ENCODE measurements at places on chromosomes 1 and 21.

- DNase-seq, result no peak
These were observed 28.6 kb downstream of the AGPAT3 start for GRCh38 chr21:43893536-43894205.

DNA sequence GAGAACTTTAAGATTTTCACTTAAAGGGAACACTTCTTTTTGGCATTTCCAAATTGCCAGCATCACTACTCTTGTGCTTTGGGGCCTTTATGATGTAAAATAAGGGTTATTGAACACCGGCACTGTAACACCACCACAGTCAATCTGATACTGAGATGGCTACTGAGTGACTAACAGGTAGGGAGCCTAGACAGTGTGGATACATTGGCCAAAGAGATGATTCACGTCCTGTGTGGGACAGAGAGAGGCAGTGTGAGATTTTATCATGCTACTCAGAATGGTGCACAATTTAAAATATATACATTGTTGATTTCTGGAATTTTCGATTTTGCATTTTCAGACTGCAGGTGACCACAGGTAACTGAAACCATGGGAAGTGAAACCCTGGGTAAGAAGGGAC lies 261.6 kb downstream of the SPATA17 start:
- DNase-seq, result no peak

DNA sequence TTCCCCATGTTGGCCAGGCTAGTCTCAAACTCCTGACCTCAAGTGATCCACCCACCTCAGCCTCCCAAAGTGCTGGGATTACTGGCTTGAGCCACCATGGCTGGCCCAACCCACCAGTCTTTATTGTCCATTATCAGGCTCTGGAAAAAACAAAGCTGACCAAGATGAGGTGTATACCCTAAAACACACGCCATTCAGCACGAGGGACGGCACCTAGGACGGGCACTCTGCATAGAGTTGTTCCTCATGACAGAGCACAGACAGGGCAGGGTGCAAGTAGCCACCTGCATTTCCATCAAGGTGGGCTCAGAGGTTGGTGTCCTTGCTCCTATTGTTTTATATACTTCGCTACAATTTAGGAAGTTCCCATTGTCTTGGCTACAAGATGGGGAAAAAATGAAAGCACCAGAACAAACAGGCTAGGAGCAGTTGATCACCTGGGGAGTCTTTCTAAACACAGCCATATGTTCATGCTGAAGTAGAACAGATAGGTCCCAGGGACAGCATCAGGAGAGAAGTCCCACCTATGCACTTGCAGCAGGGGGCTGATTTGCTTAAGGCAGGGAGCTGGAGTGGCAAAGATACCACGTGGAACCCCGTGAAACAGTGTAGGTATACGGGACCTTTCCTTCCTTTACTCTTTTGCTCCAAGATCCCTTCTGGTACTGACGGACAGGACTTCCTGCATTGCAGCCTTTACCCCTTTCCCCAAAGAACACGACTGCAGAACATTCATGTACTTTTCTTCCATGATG lies 4.5 kb downstream of the KRTCAP2 start:
- no peak for DNase-seq

DNA sequence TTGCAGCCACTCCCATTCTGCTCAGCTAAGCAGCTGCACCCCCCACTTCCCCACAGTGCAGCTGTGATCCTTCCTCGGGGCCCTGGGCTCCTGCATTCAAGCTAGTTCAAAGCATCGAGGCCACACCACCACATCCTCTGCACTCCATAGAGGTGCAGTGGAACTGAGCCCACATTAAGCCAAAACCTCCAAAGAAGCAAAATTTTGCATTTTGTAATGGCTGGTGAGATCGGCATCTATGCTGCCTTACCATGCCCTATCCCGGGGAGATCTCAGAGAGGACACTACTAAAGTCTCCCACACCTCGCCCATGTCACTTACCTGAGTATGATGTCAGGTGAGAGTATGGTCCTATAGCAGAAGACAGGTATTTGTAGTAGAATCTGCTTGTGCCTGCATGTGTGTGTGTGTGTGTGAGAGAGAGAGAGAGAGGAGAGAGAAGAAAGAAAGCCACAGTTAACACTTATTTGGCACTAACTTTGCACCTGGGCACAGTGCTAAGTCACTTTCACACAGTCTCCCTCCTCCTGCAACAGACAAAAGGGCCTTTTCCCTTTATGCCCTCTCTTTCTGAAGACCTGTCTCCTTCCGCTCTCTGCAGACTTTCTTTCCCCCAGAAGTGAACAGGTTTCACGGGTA lies 89.8 kb downstream of the KIF14 start:
- DNase-seq, result no peak

- no peak for DNase-seq
These were observed 241.1 kb downstream of the PDE4B start for GRCh38 chr1:66033781-66034180.

GRCh38 chr1:160340866-160341265 lies 2.2 kb downstream of the COPA start:
- no peak for DNase-seq

DNA sequence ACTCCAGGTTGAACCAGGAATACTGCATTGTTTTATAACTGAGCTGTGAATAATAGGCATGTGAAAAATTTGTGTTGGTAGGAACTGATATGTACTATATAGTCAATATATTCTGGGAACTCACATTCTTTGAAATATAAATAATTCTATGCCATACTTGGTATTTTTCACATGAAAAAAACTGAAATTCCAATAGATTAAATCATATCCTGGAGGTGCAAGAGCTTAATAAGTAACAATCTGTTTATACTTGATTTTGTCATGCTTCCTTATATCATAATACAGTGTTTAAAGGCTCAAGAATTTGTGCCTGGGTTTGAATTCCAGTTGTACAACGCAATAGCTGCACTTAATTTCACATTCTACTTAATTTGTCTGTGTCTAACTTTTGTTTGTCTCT lies 387.0 kb downstream of the USP25 start:
- DNase-seq, result peak; percentile 73

- DNase-seq, result no peak
These were observed 320 bp downstream of the C1orf174 start for GRCh38 chr1:3899754-3900149.

- no peak for DNase-seq
These were observed 29.7 kb downstream of the OLFML3 start for GRCh38 chr1:114008993-114009392.

- no peak for DNase-seq
These were observed 6.5 kb upstream of the C2CD4D start for GRCh38 chr1:151846062-151846568.

GRCh38 chr1:94132111-94132510 lies 11.2 kb upstream of the ABCA4 start:
- DNase-seq, result no peak

GRCh38 chr21:20040768-20041167 lies 957.4 kb upstream of the NCAM2 start:
- no peak for DNase-seq

GRCh38 chr1:151187205-151187604 lies 2.8 kb downstream of the VPS72 start:
- DNase-seq, result no peak

GRCh38 chr21:41402231-41402630 lies 23.8 kb upstream of the MX1 start:
- no peak for DNase-seq

DNA sequence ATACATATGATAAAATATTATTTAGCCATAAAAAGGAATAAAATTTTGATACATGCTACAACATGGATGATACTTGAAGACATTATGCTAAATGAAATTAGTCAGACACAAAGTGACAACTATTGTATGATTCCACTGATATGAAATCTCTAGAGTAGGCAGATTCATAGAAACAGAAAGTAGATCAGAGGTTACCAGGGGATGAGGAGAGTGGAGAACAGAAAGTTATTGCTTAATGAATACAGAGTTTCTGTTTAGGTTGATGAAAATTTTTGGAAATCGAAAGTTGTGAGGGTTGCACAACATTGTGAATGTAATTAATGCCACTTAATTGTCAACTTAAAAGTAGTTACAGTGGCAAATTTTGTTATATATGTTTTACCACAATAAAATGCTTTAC lies 315.7 kb upstream of the USP25 start:
- no peak for DNase-seq

DNA sequence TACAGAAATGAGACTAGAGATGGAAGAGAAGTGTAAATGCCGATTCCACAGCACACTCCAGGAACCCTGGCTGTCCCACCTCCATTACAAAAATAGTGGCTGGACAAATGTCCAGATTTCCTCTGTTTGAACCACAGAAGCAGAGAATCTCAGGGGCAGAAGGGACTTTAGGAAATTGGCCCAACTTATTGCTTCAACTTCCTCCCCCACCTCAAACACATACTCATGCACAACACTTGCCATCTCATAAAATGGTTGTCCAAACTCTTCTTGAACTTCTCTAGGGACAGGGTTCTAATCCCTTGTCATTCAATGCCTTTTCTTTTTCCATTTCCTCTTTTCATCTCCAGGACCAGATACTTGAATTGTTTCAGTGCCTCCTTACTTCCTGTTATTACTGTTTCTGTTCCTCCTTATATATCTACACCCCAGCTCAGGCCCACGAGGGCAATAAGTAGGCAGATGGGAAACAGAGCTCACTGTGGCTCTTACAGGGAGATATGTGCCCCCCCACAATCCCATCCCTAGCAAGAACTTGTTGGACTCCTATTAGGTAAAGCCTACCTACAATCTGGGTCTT lies 8.5 kb upstream of the B4GALT3 start:
- DNase-seq, result no peak

- DNase-seq, result no peak
These were observed 5.8 kb upstream of the PHC2 start for GRCh38 chr1:33436557-33437285.

DNA sequence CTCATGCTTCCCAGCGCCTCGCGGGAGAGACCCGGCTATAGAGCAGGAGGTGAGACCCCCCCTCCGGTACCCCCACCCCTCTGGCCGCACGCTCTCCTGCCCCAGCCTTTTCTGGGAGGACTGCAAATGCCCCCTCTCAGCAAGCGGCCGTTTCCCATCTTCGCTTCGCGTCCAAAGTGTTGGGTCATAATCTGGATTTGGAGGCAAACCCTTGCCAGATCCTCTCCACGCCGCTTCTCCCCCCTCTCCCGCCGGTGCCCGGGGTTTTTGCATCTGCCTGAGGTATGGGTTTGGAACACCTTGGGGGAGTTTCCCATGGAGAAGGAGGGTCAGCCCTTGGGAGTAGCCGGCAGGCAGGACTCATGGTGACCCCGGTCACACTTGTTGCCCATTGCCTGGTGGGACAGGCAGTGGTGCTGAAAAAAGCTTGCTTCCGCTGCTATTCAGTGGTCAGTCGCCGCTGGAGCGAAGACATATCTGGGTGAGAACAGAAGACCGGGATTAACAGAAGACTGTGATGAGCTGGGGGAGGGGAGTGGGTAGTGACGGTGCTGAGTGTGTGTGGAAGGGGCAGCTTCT lies 935 bp downstream of the KCNK2 start:
- DNase-seq, result peak; percentile 23

DNA sequence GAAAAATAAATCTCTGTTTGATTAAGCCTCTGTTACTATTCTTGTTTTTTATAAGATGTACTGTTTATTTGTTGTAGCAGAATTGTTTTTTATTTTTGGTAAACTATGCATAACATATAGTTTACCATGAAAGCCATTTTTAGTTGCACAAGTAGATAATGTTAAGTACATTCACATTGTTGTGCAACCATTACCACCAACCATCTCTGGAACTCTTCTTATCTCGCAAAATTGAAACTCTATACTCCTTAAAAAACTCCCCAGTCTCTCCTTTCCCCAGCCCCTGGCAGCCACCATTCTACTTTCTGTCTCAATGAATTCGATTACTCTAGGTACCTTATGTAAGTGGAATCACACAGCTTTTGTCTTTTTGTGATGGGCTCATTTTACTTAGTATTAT lies 27.4 kb upstream of the UHMK1 start:
- DNase-seq, result no peak

- DNase-seq, result no peak
These were observed 613.0 kb downstream of the NPHP4 start for GRCh38 chr1:5379176-5379759.

DNA sequence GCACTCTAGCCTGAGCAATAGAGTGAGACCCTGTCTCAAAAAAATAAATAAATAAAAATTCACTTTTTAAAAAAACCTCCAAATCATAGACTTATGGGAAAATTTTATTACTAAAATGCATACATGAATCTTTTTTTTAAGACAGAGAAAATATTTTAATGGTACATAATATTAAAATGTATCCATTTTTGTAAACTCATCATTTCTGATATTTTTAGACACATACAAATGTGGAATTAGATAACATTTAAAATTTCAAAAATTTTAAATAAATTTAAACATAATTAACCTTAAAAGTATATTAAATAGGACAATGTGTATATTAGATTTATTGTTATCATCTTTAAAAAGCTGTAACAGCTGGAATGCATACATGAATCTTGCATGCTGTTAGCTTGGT lies 33.9 kb downstream of the SMAP2 start:
- no peak for DNase-seq

DNA sequence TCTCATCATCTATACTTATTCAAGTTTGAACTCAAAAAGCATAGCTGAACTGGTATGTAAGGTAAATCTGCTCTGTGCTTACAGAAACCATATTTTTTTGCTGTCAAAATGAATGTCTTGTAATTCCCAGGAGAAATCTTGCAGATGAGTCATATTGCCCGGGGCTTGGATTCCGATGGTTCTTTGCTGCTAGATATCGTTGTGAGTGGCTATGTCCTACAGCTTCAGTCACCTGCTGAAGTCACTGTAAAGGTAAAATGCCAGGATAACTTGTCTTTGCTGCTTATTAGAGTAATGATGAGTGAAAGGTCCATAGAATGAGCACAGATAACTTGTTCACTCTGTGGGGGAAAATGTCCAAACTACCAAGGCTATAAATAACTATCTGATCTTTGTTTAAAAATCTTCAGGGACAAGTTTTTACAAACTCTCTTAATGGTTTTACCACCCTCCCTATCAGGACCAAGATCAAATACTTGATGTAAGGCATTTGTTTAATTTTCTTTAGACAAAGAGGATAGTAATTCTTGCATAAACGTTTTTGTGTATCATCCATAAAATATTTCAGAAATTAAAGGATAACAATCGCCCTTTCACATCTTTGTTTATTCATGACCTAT lies 222.3 kb downstream of the TPR start:
- DNase-seq, result no peak

GRCh38 chr1:243447347-243447746 lies 191.5 kb downstream of the SDCCAG8 start:
- DNase-seq, result no peak

DNA sequence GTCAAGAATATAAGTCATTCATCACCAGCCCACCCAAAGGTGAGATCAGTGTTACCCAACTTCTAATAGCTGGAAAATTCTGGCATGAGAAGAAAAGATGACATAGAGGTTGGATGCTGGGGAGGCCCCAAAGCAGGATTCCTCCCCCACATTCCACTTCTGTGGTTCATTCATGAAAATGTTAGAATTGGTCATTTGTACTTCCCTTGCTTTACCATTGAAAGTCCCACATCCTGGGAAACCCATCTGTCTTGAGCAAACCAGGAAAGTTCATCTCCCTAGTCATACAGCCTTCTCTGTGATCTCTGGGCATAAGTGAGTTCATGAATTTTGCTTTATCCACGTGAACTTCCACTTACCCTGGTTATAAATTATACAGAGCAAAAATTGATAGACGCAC lies 66.8 kb downstream of the SERINC2 start:
- no peak for DNase-seq
